ENCODE measurements at places on chromosomes 13 and 19.

GRCh38 chr13:112968910-112969691 lies at the start of gene MCF2L:
Gene MCF2L, plus strand, starts transcription at chr13:112969214. Its CDS starts 166 bp downstream, at chr13:112969380.
- peak; percentile 38 for DNase-seq

GRCh38 chr13:40101708-40102359 lies 446.4 kb downstream of the COG6 start:
- DNase-seq = no peak

- no peak for DNase-seq
These were observed 14.2 kb downstream of the ZNF699 start for GRCh38 chr19:9295411-9295849.

GRCh38 chr19:13181747-13182388 lies 31.7 kb downstream of the IER2 start:
- DNase-seq = peak; percentile 24

DNA sequence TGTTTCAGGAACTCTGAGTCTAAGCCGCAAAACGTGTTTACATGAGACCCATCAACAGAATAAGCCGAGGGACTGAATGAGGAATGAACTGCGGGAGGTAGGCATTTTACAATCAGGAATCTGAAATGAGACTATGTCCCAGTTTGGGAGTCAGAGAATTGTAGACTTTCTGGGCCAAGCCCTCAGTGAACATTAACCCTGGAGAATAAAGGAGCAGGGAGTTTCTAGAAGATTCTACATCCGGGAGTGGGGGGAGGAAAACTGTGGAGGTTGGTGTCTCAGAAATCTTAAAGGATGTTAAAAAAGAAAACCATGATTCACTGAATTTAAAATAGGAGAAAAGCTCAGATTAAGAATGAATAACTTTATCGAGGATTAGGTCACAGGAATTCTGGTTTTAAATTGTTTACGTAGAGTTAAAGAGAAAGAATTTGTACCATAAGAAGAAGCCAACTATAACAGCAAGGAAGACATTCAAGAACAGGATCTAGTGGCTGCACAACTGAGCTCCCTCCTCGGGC lies 18.5 kb downstream of the RFX2 start:
- peak; percentile 40 for DNase-seq

GRCh38 chr19:58021541-58022282 lies 12.1 kb upstream of the ZSCAN1 start:
- DNase-seq = peak; percentile 23

- peak; percentile 13 for DNase-seq
These were observed 390.8 kb downstream of the FOXO1 start for GRCh38 chr13:40275636-40276035.

DNA sequence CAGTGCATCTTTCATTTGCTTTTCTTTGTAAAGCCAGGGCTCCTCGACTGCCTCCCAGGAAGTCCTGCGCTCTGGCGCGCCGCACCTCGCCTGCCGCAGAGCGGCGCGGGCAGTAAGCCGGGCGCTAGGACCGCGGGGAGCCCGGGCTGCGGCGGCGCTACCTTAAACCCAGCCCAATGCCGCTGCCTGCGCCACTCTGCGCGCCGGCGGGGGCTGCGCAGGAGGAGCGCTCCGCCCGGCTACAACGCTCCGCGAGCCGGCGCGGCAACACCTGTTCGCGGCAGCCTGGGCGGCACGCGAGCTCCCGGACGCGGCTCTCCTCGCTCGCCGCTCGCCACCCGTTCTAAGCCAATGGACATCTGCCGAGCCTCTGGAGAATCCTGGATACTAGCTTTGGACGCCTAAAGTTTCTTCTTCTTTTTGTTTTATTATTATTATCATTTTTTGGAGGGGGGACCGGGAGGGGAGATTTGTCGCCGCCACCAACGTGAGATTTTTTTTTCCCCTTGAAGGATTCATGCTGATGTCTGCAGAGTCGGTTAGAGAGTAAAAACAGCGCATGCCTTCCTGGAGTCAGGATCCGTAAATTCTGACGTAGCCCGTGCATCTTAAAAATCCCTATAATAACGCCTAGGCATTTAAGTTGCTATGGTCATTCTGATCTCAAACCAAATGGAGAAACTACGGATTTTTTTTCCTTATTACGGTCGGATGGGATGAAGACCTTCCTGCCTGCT lies at the start of gene FGF9:
TSS of gene FGF9 (plus strand) at position 191 of the 737 bp plus-strand sequence. CDS start 840 bp downstream, outside the sequence.
- peak; percentile 72 for DNase-seq

GRCh38 chr19:3573162-3573857 lies 566 bp downstream of the HMG20B start:
- DNase-seq = no peak

DNA sequence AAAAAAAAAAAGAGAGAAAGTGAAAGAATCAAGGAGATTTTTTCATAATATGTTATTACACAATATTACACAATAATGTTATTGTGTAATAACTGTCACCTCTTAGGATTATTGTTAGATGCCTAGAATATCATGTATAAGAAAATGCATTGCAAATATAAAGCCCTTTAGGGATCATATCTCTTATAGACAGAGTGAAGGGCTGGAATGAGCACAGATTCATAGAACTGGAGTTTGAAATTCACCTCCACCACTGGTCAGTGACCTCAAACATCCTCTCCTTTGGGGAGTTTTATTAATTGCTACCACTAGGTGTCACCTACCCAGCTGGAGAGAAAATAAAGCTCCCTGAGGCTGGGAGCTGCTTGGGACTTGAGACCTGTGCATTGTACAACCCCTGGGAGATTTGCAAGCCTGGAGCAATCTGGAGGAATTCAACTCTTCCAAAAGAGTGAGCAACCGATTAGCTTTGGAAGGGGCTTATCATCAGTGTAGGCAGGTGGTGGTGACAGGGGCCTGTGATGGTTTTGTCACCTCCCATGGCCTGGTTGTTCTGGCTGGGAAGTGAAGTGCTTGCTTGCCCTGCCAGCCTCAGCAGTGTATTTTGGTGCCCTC lies 30.3 kb upstream of the FRY start:
- peak; percentile 65 for DNase-seq

- DNase-seq = no peak
These were observed 24.2 kb upstream of the IGFL1 start for GRCh38 chr19:46205183-46205984.

DNA sequence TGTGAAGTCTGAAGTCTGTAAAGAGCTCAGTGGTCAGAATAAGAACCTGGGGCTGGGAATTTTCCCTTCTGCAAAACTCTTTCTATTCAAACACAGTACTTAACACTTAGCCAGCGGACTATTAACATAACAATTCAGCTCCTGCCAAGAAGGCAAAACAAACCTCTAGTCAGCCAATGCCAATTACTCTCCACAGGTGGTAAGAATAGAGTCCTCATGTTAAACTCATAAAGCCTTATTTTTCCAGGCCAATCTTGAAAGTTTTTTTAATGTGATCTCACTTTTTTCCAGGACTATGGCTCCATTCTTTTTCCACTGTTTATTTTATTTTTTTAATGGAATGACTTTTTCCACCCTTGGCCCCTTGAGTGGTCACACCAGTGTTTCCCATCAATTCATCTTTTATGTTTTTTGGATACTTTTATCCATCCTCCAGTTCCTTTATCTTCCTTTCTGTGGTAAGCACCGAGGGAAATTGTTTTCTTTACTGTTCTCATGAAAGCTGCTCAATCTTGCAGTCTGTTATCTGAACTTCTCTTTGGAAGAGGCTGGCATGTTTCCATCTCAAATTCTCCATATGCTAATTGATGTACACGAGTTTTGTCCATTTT lies 217.3 kb downstream of the LHFPL6 start:
- DNase-seq = no peak

GRCh38 chr13:66349966-66350365 lies 880.2 kb downstream of the PCDH9 start:
- DNase-seq = no peak

- DNase-seq = no peak
These were observed 23.6 kb upstream of the LRCH1 start for GRCh38 chr13:46529216-46529919.

GRCh38 chr13:35388441-35389355 lies 87.8 kb downstream of the MAB21L1 start:
- peak; percentile 3 for DNase-seq

DNA sequence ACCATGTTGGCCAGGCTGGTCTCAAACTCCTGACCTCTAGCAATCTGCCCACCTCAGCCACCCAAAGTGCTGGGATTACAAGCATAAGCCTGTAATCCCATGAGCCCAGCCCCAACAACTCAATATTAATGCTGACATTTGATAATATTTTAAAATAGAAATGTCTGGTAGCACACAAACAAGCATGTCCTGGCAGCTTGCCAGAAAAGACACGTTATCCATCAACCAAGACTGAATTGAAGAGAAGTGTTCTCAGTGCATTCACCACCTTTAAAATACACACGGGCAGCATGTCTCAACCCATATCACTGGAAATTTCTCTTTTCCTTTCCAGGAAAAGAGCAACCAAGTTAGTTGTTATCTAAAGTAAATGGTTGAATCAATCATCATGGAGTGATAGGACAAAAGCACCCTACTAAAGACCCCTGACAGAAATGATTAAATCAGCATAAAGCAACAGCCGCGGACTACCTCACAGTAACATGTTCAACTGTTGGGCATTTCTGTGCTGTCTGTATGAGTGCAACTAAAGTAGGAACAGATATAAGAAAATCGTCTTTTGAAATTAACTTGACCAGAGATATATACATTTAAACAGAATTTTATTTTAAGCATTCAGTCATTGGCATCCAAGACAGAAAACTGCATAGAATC lies 25.0 kb downstream of the LHFPL6 start:
- DNase-seq = no peak

DNA sequence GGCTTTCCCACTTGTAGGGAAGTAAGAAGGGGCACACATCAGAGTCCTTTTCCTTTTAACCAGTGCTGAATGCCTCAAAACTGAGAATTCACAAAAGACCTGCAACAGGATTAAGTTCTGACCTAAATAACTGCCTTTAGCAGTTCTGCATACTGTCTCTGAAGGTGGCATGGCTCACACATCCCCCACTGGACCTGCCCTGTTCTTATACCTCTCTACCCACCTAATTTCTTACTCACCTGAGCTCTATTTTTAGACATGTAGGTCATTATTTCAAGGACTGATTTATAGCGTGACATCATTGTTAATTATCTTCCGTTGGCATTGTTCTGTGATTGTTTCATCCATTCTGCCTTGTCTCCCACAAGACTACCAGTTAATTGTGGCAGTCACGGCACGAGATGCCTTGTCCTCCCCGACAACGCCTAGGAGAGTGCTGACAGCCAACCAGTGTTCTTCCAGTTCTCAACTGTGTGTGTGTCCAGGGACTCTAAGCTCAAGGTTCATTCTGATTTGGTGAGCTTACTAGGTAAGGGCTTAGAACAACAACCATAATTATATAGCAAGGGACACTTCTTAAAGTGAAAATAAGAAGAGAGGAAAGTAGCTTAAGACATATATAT lies 27.1 kb upstream of the UBL3 start:
- no peak for DNase-seq

DNA sequence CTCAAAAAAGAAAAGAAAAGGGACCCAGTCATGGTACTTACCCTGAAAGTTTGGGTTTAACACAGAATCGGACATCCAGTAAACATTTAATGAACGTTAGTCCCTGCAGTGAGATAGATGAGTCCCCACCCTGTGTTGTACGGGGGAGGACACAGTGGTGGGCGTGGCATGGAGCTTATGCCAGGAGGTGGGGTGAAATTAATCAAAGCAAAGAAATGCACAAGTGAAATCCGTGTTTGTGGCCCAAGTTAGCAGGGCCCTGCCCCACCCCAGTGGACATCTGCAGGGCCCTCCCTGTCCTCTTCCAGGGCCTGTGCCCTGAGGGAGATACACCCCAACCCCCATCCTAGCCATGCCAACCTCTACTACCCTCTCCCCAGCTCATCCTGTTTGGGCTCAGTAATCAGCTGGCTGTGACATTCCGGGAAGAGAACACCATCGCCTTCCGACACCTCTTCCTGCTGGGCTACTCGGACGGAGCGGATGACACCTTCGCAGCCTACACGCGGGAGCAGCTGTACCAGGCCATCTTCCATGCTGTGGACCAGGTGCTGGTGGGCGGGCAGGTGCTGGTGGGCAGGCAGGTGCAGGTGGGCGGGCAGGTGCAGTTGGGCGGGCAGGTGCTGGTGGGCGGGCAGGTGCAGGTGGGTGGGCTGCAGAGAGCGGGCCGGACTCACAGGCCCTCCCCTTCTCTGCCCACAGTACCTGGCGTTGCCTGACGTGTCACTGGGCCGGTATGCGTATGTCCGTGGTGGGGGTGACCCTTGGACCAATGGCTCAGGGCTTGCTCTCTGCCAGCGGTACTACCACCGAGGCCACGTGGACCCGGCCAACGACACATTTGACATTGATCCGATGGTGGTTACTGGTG lies 3.9 kb downstream of the MCOLN1 start:
- DNase-seq = no peak

DNA sequence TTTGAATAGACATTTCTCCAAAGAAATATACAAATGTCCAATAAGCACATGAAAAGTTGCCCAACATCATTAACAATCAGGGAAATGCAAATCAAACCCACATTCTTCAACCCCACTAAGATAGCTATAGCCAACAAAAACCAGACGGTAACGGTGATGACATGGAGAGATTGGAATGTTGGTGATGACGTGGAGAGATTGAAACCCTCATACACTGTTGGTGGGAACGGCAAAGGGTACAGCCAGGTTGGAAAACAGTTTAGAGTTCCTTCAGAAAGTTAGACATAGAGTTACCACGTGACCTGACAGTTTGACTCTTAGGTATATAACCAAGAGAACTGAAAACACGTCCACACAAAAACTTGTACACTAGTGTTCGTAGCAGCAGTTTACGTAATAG lies 48.1 kb downstream of the TNFRSF19 start:
- DNase-seq = peak; percentile 84

DNA sequence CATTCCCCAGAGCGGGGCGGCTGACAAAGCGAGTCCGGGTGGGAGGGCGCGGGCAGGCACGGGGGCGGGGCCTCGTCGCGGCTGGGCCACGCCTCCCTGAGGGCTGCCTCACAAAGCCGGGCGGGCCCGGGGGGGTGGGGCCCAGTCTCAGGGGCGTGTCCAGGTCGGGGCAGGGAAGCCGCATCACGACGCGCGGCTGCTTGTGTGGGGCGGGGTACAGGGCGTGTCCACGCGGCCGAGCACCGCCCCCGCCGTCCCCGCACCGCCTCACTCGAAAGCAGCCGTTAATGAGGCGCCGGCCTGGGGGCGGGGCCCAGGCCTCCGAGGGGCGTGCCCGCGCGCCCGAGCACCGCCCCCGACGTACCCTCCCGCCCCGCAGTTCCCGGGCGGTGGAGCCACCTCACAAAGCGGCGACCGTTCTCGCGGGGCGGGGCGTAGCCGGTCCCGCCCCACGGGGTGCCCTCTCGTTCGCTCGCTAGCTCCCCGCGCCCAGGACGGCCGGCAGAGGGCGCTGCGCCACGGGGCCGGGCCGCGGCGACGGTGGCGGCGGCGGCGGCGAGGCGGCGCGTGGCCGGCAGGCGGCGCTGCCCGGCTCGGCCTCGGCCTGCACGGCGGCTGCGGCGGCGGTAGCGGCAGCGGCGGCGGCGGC lies at the start of gene CARM1:
TSS of gene CARM1 (plus strand) at position 599 of the 649 bp plus-strand sequence. CDS start 150 bp downstream, outside the sequence.
- peak; percentile 96 for DNase-seq

DNA sequence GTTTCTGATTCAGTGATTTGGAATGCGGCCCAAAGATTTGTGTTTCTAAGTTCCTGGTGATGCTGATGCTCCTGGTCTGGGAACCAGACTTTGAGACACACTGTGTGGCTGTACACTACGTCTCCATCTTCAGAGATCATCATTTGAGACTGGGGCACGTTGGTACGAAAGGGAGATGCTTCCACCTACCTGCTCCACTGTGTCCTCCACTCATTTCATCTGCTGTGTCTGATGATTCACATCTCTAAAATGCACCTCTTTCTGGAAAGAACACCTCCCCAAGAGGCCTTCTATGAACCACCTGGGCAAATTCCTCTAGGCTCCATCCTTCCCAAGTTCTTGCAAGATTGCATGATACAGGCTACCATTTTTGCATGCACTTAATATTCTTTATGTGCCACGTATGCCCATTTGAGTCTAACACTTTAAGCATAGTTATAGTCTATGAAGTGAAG lies 58.6 kb downstream of the ERCC5 start:
- DNase-seq = no peak

GRCh38 chr13:26600343-26600742 lies 42.9 kb downstream of the WASF3 start:
- DNase-seq = peak; percentile 61

All from mesenchymal stem cell (in vitro differentiated cells and primary cell).